Stimulated activated CD4-positive, alpha-beta T cell treated with anti-CD3 and anti-CD28 coated beads, Interleukin-4, amount 100 ng/mL, for 24 hours (primary cell): ENCODE measurements at places on chromosomes 5 and 9.

- no peak for DNase-seq
Observed at GRCh38 chr5:75363726-75364495, 26.9 kb downstream of the HMGCR start.

- DNase-seq: no peak
Observed at GRCh38 chr5:1975898-1976765, 93.4 kb upstream of the IRX4 start.

DNA sequence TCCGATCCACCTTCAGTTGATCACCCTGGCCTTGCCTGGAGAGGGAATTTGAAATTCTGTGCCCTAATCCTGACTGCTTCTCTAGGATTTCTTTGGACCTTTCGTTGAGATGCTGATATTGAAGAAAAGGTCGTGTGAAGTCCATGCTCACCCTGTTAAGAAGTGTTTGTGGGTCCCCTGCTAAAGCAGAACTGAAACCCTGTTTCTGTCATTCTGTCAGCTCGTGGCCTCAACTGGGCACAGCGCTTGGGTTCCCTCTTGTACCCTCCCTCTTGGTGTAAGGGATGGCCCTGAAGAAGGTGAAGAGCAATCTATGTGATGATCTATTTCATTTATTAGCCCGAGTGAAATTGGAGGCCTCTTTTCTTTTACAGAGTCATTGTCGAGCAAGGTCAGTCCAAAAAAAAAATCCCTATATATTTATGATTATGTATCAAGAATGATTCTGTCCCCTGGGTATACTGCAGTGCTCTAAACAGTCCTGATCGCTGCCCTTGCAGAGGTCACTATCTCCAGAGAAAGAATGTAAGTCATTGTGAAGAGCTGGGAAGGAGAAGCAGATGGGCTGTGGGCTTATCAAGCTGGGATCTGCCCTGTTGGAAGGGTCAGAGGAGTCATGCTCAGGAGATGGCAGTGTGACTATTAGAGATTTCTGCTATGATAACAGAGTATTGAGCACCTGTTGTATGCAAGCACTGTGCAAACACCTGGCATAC is 56.1 kb downstream of the WWC1 start:
- no peak for DNase-seq

DNA sequence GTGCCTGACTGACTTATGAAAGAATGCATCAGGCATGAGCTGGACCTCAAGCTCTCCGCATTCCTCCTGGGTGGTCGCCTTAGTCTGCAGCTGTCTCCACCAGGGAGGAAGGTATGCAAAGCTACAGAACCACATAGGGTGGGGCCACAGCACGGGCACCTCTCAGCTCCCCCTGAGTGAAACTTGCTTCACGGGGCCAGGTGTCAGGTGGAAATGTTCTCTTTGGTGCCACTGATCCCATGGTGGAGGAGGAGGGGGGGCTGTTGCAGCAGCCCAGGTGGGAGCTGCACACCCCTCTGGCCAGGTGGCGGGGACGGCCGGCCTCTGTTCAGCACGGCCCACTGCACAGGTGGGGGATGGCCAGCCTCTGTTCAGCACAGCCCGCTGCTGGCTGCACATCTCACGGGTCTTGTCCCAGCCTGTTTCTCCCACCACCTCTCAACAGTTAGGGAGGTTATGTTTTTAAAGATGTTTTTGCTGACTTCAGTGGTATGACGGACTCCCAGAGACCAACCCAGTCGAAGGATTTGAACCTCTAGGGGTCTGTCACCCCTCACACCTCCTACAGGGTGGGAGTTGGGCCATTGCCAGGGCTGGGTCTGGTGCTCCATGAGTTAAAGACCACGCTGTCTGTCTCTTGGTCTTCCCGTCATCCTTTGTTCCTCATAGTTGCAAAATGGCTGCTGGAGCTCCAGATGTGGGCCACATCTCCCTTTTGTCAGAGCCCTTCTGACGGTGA is 34.3 kb downstream of the MRPL36 start:
- DNase-seq: no peak

DNA sequence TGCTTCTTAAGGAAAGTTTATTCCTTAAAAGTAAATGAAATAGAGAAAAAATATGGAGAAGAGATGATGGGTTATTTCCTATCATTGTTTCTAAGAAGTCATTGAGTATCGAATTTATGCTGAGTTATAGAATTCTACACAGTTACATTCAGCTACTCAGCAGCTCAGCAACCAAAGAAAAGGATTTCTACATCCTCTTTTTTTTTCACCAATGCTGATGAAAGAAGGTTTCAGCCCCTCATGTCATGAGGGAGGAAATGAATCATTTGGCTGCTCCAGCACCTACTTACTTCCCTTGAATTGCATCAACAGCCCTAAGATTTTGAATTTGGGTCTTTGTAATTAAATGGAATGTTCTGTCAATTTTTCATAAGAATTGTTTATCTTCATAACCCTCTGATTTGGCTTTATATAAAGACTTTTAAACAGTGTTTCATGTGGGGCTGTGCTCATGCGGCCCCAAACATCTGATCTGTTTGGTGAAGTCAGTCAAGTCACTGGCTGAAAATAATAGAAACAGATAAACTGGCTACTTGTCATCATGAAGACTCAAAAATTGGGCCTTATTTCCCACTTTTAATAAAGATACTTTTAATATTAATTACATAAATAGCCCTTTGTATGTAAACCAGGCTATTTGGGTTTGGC is 18.5 kb upstream of the SNX2 start:
- no peak for DNase-seq

- no peak for DNase-seq
Observed at GRCh38 chr9:109114670-109115069, 5.1 kb downstream of the TMEM245 start.

DNA sequence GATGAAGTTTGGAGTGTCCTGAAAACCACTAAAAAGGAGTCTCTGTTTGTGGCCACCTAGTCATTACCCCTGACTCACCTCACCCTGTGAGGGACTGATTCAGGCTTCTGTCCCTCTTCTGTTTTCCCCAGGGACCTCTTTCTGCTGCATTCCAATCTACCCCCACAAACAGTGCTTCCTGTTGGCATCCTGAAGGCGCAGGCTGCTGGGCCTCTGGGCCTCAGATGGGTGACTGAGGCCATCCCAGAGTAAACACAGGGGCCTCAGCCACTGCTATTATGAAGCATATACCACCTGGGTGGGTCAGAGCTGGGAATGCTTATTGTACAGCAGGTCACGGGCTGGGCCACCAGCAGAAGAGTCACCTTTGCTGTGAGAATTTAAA is 20.0 kb downstream of the MORN5 start:
- DNase-seq: no peak

- DNase-seq: no peak
Observed at GRCh38 chr5:119948162-119948561, 318.8 kb downstream of the FAM170A start.

GRCh38 chr9:97704851-97705250 is 7.7 kb upstream of the XPA start:
- no peak for DNase-seq

GRCh38 chr9:12640016-12640587 is 53.1 kb upstream of the TYRP1 start:
- DNase-seq: no peak

- no peak for DNase-seq
Observed at GRCh38 chr9:72315089-72315509, 49.9 kb downstream of the ZFAND5 start.

DNA sequence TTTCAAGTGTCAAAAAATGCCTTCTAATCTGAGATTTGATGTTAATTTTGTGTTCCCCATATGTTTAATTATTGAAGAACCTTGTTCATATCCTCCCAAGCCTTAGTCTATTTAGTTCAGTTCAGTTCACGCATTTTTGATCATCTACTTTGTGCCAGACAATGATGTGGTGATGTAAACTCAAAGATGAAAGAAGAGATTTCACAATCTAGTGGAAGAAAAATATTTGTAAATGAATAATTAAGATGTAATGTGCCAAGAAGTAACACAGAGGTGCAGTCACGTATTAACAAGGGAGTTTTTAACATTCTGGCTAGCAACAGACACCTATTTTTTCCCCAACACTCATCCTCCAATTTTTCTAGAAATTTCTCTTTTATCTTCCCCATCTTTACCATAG is 22.1 kb upstream of the KIF2A start:
- DNase-seq: no peak

DNA sequence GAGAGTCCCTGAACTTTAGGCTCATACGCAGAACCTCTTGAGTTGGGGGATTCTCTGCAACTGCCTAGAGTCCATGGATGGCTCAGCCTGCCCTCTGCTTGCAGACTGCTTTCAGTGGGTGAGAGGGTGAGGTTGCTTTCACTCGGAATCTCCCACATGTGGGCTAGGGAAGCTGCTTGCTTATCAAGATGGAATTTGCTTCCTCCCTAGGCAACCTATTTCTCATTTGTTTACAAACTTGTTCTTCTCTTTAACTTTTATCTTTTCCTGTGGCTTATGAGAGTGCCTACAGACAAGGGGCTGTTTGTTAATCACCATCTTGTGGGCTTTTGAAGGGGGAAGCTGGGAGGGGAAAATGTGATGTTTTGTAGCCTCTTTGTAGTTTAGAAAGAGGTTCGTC is 10.0 kb downstream of the TLE4 start:
- DNase-seq: peak; percentile 38

DNA sequence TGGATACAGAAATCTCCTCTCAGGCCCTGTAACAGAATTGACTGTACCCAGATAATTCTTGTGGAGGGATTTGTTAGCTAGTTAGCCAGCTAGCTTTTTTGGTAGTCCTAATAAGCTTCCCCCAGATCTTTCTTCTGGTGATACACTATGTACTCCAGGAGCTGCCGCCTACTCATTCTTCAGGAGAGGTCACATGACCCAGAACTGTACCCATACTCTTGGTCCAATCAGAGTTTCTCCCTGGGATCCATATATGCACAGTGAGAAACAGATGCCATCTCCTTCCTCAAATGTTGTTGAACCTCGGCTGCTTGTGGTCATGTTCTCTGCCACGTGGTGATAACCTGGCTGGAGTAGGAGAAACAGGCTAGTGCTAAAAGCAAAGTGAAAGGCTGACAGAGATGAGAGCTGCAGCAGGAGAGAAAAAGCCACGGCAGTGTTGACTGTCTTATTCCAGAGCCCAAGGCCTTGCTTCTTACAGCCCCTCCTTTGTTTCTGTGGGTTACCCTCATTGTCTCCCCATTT is 123.0 kb upstream of the RFX3 start:
- no peak for DNase-seq

- DNase-seq: no peak
Observed at GRCh38 chr5:41770799-41771198, 99.4 kb downstream of the OXCT1 start.

DNA sequence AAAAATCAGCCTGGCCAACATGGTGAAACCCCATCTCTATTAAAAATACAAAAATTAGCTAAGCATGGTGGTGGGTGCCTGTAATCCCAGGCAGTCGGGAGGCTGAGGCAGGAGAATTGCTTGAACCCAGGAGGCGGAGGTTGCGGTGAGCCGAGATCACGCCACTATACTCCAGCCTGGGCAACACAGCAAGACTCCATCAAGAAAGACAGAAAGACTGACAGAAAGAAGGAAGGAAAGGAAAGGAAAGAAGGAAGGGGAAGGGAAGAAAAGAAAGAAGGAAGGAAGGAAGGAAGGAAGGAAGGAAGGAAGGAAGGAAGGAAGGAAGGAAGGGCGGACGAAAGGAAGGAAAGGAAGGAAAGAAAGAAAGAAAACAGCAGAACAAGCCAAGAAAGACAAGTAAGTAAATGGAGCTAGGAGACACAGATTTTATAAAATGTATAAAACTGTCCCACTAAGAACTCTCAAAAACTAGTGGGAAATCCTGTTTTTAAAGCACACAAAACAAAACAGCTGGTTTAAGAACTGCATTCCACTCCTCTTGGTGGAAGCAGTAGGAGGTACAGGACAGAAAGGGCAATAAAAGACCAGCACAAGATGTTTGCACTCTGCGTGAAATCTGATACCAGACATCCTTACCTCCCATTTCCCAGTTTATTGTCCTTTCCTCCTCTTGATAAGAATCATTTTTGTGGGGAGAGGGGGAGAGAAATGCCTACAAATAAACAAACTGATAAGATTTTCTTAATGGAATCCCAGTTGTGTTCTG is 46.7 kb downstream of the MYO10 start:
- DNase-seq: no peak

DNA sequence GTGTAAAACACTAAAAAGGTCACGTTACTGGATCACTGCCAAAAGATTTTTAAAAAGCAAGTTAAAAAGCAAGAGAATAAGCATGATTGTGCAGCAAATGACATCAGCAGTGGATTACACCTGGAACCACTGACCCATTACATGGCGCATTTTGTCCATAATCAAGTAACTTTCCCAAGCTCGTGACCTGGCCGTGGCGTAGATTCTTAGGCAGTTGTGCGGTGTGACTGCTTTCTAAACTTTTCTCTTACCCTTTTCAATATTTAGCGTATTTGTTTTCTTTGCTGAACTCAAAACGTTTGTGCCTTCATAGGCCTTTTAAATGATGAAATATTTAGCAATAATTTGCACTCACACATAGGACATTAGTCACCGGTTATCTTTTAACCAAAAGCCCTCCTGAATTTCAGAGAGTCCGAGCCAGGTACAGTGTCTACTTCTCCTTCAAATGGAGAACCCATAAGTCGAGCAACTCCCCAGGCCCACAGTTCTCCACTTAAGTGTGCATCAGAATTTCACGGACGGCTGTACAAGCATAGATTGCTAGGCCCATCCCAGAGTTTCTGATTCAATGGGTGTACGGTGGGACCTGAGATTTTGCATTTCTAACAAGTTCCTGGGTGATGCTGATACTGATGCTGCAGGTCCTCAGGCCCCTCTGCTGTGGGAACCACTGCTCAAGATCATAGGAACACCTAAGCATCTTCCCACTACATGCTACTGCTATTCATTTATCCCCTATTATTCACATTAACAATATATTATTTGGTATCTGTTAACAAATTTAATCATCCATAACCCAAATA is 144.4 kb downstream of the GLIS3 start:
- DNase-seq: no peak

- no peak for DNase-seq
Observed at GRCh38 chr5:15720515-15720914, 220.5 kb downstream of the FBXL7 start.

DNA sequence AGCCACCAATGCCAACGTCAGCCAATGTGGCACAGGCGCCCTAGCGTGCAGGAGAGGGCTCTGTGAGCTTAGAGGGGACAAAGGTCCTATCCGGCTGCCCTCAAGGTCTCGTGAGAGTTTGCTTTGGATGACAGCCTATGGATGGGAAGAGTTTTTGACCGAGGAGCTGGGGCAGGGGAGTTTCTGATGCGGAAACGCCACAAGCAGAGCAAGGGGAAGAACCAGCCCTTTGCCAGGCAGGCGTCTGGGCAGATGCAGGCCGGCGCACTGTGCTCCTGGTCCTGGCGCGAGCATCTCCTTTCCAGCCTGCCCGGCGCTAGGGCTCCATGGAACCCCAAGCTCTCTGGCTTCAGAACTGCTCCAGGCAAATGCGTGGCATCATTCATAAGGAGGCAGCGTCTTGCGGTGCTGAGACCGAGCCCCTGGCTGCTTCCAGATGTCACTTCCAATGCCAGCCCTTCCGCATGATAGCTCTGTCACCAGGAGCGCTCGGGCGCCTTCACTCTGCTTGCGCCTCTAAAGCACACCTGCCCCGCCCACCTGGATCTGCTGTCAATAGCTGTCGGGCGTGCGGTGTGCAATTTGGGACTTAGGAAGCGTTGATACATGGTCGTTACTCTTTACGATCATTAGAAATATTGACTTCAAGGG is 374.9 kb upstream of the IRX1 start:
- no peak for DNase-seq

GRCh38 chr5:40410964-40411635 is 268.6 kb upstream of the PTGER4 start:
- no peak for DNase-seq

GRCh38 chr9:93951655-93952118 is 3.5 kb downstream of the BARX1 start:
- no peak for DNase-seq
